ENCODE measurements at places on chromosomes 7 and 10.
A peak's percentile ranks its signal among the peaks of the same experiment; 100 is the strongest.

DNA sequence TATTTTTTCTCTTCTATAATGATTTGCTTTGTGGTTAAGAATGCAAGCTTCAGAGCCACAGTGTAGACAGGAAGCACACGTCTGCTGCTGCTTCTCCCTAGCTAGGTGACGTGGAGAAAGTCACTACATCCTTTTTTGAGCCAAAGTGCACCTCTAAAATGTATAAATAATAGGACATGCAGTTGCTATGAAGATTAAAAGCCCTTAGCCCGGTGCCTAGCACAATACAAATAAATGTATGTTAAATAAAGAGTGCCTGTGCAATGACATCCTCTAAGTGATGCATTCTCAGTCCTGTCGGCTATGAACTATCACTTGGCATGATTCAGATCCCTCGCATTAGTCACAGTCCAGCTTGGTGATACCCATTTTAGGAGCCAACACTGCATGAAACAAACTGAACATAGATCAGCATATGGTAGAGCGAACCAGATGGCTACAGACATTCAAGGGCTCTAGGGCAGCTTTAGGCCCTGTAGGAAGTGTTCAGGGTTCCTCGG, 4.8 kb upstream of the TRDMT1 start:
- peaks cover 30% of the 10 kb centered on the region for H3K4me1 ChIP-seq
- no peaks in the 10 kb centered on the region for H3K27me3 ChIP-seq
- H3K4me3 ChIP-seq = peak overlapping the region; percentile 66
- H3K36me3 ChIP-seq = no peaks in the 10 kb centered on the region

GRCh38 chr10:57627642-57628178, 640.0 kb downstream of the IPMK start:
- H3K36me3 ChIP-seq = no peaks in the 10 kb centered on the region
- no peak overlapping the region for H3K27ac ChIP-seq
- H3K4me3 ChIP-seq = no peak overlapping the region
- DNase-seq = no peak
- no peaks in the 10 kb centered on the region for H3K4me1 ChIP-seq

- H3K27me3 ChIP-seq = no peaks in the 10 kb centered on the region
- H3K4me1 ChIP-seq = no peaks in the 10 kb centered on the region
- H3K27ac ChIP-seq = no peak overlapping the region
Measured at GRCh38 chr7:19574131-19574530, 134.7 kb downstream of the POLR1F start.

DNA sequence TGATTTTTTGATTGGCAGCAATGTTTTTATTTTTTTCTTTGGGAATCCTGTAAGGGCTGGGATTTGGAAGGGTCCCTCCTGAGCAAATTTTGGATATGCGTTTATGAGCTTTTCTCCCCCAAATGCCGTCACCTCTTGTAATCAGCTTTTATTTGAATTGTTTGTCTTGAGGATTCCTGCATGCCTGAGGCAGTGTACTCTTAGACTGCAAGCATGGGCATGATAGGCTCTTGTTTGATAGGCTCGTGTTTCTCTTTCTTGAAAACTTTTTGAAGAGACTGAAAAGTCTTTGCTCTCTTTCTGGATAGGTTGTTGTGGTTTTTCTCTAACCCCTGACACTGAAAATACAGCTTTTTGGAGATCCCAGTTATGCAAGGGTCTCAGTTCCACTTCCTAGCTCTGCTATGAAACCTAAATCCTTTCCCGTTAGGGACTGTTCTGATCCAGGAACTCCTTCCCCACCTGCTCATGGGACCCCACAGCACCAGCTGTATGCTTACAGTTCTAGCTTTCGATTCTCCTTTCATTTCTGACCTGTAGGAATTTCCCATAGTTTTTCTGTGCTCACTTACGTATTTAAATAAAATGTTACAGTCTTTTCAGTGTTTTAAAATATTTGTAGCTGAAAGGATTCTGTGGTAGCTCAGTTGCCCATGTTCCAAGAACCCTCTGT, 17.2 kb downstream of the TSPAN13 start:
- no peak overlapping the region for H3K4me3 ChIP-seq
- H3K27ac ChIP-seq = no peak overlapping the region
- no peaks in the 10 kb centered on the region for H3K4me1 ChIP-seq
- DNase-seq = no peak
- no peaks in the 10 kb centered on the region for H3K36me3 ChIP-seq

DNA sequence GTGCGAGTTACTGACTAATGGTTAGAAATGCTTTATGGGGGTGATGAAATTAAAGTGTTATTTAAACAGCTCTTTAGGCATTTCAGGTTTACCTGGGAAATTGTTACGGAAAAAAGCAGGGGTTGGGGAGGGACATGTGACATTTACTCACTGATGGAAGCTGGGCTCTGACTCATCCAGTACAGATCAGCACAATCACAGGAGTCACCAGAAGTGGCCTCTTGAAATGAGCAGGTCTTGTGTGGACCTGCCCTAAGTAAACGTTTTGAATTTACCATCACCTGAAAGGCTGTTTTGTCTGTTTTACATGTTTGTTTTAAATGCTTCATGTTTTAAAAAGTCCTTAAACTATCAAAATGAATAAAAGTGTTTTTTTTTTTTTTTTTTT, 2.3 kb downstream of the GLRX3 start:
- DNase-seq = no peak
- H3K27ac ChIP-seq = peak overlapping the region; percentile 36
- peaks cover 61% of the 10 kb centered on the region for H3K4me1 ChIP-seq
- H3K36me3 ChIP-seq = peaks cover 4% of the 10 kb centered on the region
- no peaks in the 10 kb centered on the region for H3K27me3 ChIP-seq
- peak overlapping the region; percentile 87 for H3K4me3 ChIP-seq
